CD8-positive, alpha-beta memory T cell (primary cell): ENCODE measurements at places on chromosomes 11 and 22.

GRCh38 chr11:26950260-26950719 lies 43.6 kb upstream of the FIBIN start:
- no peak for DNase-seq

- DNase-seq, result no peak
Measured at GRCh38 chr11:22193348-22194051, 615 bp downstream of the ANO5 start.

- DNase-seq, result no peak
Measured at GRCh38 chr11:62033191-62034035, 66.0 kb upstream of the FTH1 start.

DNA sequence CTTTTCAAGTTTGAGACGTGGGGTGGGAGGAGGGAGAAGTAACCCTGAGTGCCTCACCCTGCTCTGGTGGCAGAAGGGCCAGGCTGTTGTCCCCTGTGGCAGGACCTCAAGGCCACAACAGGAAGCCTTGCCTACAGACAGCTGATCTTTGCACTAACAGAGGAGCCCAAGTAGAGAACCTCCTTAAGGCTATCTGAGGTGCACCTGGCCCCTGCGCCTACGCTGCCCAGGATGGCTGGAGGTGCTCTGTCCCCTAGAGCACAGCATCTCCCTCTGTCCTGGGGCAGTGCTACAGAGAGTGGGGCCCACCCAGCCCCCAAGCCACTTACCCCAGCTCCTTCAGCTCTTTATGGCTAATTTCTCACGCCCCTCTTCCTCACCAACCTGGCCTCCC lies 27.0 kb downstream of the MYO7A start:
- DNase-seq, result no peak

DNA sequence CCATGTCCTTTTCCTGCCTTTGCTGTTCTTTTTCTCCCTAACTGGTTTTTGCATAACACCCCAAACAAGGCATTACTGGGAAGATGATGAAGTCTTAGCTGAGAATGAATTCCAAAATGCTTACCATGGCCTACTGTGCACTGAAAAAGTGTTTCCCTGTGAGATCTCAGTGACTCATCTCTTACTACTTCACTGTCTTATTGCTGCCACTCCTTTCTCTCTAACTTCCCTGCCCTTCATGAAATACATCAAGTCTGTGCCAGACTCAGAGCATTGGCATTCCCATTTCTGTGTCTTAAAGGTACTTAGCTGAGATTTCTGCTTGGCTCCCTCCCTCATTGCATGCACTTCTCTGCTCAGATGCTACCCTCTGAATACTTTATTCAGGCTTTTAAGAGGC lies 49.1 kb upstream of the MUC15 start:
- no peak for DNase-seq

DNA sequence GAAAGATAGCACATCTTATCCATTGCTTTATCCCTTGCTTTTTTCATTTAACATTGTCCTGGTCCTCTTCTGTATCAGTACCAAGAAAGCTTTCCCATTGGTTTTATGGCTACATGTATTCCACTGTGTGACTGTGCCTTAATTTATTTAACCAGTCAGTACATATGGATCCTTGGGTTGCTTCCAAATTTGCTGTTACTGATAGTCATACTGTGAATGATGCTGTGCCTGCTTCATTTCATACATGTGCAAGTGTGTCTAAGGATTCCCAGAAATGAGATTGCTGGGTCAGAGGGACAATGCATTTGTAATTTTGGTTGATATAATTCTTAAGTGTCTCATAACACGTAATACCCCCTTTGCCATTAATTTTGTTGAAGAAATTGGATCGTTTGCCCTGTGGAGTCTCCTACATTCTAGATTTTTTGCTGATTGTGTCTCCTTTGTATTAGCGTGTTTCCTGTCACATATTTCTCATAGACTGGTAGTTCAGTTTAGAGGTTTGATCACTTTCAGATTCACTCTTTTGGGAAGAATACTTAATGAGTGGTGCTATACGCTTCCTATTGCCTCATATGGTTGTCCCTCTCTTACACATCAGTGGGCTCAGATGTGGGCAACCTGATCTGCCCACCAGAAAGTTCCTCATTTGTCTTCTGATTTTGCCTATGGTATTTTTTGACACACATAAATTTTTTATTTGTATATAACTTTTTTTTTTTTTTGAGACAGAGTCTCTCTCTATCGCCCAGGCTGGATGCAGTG lies 35.3 kb downstream of the MYBPC3 start:
- no peak for DNase-seq

- no peak for DNase-seq
Measured at GRCh38 chr11:34575261-34575660, 45.6 kb upstream of the EHF start.

DNA sequence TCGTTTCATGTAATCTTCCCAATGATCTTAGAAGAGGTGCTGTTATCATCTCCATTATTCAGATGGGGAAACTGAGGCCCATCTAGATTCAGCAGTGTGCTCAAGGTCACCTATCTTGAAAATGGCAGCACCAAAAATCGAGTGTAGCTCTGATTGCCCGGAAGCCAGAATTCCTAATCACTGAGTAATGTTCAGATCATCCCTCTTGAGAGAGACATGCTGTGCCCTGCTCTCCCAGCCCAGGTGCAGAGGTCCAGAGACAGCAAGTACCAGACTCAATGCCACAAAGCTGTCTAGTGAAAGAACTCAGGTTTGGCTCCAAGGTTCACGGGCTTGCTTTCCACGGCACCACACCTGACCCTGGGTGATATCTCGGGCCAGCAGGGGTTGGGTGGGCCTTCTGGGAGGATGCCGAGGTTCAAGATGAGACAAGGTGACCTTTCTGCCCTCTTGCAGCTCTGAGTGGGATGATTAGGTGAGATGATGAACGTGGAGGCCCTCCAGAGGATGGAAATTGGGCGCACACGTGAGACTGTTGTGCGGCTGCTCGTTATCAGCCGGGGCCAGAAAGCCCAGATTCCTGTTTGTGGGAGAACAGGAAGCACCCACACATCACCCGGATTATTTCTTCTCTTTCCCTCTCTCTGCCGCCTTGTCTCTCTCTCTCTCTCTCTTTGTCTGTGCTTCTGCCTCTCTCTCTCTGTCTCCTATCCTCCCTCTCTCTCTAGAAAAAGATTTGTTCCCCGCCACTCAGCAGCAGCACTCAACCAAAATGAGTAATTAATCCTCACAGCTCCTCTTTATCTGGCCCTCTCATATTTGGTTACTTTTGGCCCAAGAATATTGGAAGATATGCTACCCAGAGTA lies 19.0 kb upstream of the RASD2 start:
- DNase-seq, result no peak

GRCh38 chr11:122646549-122647340 lies 8.8 kb upstream of the UBASH3B start:
- no peak for DNase-seq

DNA sequence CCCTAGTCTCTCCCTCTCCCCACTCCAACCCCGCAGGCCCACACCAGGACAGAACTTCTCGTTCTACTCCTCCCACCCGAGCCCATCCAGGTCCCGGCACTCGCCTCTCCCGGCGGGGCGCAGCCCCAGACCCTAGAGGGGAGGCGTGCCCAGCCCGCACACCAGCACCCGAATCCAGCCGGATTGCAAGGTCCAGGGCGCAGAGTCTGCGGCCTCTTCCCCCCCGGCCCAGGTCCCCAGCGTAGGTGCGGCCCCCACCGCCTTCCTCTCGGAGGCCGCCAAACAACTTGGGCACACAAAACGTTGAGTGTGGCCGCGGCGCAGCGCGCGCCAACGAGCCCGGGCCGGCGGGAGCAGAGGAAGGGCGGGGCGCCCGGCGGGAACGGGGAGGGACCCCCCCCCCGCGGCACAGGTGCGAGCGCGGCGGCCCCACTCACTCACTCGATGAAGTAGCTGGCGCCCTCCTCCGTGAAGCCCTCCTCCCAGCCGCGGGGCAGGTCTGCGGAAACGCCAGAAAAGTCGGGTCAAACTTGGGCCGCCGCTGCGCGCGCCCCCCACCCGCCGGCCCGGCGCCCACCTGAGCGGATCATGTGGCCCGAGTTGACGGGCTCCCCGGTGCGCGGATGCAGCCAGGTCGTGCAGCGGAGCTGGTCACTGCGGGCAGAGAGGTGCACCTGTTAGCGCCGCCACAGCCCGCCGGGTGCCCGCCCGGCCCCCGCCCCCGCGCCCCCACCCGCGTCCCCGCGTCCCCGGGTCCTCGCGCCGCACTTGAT lies 480 bp downstream of the PLEKHA7 start:
- peak; percentile 18 for DNase-seq

DNA sequence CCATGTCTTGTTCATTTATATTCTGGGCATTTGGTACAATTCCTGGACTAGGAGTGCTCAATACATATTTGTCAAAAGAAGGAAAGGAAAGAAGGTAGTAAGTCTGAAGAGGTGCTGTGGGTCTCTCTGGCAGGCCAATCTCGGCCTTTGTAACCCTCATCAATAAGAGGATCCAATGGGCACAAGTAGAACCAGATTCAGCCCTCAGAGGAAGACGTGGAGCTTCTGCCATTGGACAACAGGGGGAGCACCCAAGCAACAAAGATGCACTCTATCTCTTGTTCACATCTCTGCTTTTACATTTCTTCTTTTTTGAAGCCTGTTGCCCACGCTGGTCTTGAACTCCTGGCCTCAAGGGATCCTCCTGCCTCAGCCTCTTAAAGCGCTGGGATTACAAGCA lies 2.2 kb upstream of the VPS11 start:
- DNase-seq, result peak; percentile 34

- peak; percentile 53 for DNase-seq
Measured at GRCh38 chr22:41833369-41834004, 582 bp downstream of the SREBF2 start.

DNA sequence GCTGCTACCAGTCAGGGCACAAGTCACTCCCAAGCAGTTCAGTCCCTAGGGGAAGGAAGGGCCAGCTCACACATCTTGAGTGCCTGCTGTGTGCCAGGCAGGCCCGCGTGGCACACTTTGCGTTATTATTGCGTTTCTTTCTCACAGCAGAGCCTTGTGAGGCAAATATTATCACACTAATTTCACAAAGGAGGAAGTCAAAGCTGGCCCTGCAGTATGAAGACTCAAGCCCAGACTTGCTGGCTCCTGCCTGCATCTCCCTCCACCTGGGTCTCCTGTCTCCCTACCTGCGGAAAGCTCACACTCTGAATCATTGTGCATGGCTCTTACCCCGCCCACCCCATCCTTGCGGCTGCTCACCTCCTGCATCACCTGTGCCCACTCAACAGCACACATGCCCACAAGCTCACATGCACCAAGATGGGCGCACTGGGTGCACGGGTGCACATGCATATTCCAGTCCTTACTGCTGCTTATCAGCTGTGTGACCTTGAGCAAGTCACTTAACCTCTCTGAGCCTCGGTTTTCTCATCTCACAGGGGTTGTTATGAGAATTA lies 31.7 kb upstream of the P2RY2 start:
- no peak for DNase-seq

- no peak for DNase-seq
Measured at GRCh38 chr22:20159076-20159475, 8.2 kb upstream of the CCDC188 start.
